SJCRH30 (cell line): ENCODE measurements at places on chromosomes 11 and 22. TPM values are rescaled to one million over a fixed set of nuclear protein-coding genes. Genes with fewer than 3 reads are reported as not detected.
A peak's percentile ranks its signal among the peaks of the same experiment; 100 is the strongest.

The MPZL3 gene
- 0.10 and 0.12 TPM in 2 replicates for total RNA-seq

The TIMP3 gene
- 33.0 and 35.0 TPM in 2 replicates for total RNA-seq

The BAIAP2L2 gene
- not detected in 2 replicates for total RNA-seq

The KIRREL3 gene
- 0.06 and 0.08 TPM in 2 replicates for total RNA-seq

GRCh38 chr22:40637183-40638150 is 948 bp upstream of the MRTFA start:
- H3K27me3 ChIP-seq: no peaks in the 10 kb centered on the region
- no peaks in the 10 kb centered on the region for H3K36me3 ChIP-seq
- peak overlapping the region; percentile 19; the same call in 1 of the 2 replicates for H3K27ac ChIP-seq
- H3K4me1 ChIP-seq: 0 out of 2 replicates have a peak, but pooled peaks cover 5% of the 10 kb centered on the region

DNA sequence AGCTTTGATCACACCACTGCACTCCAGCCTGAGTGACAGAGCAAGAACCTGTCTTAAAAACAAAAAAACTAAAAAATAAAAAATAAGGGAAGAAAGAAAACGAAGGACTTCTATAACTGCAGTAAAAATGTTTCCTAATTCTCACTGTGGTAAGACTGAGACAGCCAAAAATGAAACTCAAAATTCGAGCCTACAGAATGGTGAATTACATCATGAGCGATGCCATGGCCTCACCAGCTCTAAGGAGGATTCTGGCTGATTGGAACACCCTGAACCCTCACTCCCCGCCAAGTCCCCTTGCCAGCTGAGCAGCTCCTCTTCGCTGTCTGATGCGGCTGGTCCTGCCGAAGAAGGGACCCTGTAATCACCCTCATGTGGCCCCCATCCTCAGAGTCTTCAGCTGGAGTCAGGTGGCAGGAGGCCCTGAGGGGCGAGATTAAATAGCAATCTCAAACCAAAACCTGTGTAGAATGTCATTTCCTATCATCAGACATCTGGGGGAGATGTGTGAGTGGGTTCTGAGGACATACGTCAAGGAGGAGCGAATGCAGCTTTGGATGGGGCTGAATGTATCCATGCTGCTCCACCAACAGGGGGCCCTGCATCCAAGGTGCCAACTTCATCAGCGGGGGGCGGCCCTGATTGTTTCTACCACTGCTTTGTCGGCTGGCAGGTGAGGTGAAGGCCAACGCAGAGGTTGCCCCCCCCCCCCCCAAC is 29.2 kb downstream of the PDGFB start:
- no peaks in the 10 kb centered on the region for H3K27me3 ChIP-seq
- H3K4me3 ChIP-seq: no peak overlapping the region
- no peak overlapping the region for H3K27ac ChIP-seq
- no peak for DNase-seq
- peaks cover 28% of the 10 kb centered on the region for H3K4me1 ChIP-seq

DNA sequence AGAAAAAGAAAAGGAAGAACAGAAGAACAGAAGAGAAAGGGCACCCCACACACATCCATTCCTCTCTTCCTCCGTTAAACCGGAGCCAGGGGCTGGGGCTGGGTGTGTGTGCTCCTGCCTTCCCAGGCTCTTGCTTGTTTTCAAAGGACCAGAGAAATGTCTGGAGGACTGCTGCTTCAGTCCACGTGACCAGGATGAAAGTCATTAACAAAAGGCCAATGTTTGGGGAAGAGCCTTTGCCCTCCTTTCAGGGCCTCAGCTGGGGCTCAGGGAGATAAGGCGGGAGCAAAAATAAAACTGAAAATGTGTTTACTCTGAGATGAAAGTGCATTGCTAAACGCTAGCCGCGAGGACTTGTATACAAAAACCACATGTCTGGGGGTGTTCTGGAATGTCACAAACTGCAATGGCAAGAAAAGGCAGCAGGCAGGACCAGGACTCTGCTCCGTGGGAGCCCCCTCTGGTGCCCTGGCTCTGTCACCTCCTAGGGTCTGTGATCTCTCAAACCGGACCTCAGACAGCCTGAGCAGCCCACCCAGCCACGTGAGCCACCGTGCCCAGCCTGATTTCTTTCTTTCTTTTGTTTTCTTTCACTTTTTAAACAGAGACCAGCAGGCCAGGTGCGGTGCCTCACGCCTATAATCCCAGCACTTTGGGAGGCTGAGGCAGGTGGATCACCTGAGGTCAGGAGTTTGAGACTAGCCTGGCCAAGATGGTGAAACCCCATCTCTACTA is 31.6 kb upstream of the MYH9 start:
- H3K4me3 ChIP-seq: peak overlapping the region; percentile 49
- peak overlapping the region; percentile 97 for H3K27ac ChIP-seq
- H3K27me3 ChIP-seq: no peaks in the 10 kb centered on the region
- H3K36me3 ChIP-seq: no peaks in the 10 kb centered on the region
- peak; percentile 65 for DNase-seq

- no peaks in the 10 kb centered on the region for H3K36me3 ChIP-seq
- no peak overlapping the region for H3K27ac ChIP-seq
- no peaks in the 10 kb centered on the region for H3K4me1 ChIP-seq
- H3K4me3 ChIP-seq: no peak overlapping the region
- no peak for DNase-seq
Measured at GRCh38 chr11:116145187-116145865, 627.5 kb downstream of the BUD13 start.
